ENCODE measurements at places on chromosomes 3 and 15. TPM values are rescaled to one million over a fixed set of nuclear protein-coding genes. Genes with fewer than 3 reads are reported as not detected.

Gene CCR1
- not detected for total RNA-seq

DNA sequence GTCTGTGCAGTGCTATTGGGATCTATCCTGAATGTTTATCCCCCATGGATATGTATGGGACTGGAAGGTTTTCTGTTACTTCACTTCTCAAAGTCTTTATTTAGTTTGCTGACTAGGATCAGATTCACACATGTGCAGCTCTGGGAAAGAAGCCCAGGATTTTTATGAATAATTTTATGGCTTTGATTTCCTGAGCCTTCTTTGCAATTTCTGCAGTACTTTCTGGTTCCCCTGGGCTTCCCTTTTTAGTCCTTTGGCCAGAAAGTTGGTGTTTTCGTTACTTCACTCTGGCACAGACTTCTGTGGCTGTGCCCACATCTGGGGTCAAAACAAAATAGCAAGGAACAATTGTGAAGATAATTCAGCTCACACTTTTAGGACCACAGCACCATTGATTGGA, 721.0 kb downstream of the OTOL1 start:
- DNase-seq: no peak
- H3K27ac ChIP-seq: no peak overlapping the region

Gene MST1R
- total RNA-seq: 1.1 TPM

Gene GUCA1C
- total RNA-seq: not detected
